ENCODE measurements at places on chromosomes 3 and 15.
A peak's percentile ranks its signal among the peaks of the same experiment; 100 is the strongest.

GRCh38 chr3:16800361-16800760 is 84.4 kb upstream of the PLCL2 start:
- DNase-seq = no peak

- no peak for DNase-seq
Measured at GRCh38 chr3:152511904-152512303, 243.2 kb downstream of the MBNL1 start.

- DNase-seq = no peak
Measured at GRCh38 chr15:39904115-39904514, 16.0 kb downstream of the GPR176 start.

DNA sequence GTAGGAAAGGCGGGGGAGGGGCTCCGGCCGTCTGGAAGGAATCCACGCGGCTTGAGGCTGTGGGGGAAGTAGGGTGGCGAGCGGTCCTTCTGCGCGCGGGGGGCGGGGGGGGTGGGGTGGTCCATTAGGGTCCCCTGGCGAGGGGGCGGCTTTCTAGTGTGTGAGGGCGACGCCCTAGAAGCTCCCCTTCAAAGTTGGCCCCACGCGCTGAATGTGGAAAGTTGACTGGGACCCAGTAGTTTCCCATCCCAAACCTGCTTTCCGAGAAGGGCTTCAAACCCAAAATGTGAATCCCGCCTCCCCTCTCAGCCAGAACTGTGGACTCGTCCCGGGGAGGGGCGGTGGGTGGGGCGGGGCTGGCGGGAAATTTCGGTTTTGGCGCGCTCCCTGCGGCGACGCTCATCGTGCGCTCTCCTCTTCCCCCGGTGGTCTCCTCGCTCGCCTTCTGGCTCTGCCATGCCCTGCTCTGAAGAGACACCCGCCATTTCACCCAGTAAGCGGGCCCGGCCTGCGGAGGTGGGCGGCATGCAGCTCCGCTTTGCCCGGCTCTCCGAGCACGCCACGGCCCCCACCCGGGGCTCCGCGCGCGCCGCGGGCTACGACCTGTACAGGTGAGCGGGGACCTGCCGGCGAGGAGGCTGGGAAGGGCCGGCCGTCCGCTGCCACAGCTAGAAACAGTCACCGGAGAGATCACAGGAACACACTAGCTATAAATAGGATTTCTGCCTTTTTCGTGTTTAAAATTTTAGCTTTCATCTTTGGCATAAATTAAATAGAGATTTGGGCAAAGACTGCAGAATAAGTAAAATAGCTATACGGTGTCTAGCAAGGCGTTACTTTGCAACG is 790 bp downstream of the DUT start:
- DNase-seq = peak; percentile 52

DNA sequence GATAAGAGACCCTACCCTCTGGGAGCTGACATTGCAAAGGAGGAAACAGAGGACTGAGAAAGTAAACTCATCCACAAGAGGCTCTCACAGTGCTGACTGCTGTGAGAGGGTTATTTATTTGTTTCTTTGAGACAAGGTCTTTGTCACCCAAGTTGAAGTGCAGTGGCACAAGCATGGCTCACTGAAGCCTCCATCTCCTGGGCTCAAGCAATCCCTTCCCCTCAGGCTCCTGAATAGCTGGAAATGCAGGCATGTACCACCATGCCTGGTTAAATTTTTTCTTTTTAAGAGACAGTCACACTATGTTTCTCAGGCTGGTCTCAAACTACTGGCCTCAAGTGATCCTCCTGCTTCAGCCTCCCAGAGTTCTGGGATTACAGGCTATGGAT is 52.8 kb downstream of the FBLN2 start:
- DNase-seq = no peak

DNA sequence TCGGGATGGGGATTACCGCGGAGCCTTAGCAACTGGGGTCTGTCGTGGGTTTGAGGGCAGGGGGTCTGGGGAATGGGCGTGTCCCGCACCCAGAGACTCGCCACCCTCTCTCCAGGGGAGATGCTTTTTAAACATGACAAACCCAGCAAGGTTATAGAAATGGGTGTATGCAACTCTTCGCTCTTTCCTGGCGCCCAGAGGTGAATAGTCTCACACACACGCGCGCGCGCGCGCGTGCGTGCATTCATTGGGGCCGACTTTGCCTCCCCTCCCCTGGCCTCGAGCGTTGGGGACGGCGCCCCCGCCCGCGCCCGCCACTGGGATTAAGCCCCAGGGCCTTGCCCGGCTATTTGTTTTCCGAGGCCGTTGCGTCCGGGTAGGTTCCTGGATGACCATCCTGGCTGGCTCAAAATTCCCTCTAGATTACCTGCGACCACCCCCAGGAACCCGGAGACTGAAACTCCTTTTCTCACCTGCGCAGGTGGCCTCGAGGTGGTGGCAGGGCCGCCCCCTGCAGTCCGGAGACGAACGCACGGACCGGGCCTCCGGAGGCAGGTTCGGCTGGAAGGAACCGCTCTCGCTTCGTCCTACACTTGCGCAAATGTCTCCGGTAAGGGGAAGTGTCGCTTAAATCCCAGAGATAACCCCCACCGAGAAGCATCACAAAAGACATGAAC is 777 bp downstream of the GPR160 start:
- no peak for DNase-seq

GRCh38 chr3:188689101-188689574 is 482.6 kb upstream of the TPRG1 start:
- no peak for DNase-seq

DNA sequence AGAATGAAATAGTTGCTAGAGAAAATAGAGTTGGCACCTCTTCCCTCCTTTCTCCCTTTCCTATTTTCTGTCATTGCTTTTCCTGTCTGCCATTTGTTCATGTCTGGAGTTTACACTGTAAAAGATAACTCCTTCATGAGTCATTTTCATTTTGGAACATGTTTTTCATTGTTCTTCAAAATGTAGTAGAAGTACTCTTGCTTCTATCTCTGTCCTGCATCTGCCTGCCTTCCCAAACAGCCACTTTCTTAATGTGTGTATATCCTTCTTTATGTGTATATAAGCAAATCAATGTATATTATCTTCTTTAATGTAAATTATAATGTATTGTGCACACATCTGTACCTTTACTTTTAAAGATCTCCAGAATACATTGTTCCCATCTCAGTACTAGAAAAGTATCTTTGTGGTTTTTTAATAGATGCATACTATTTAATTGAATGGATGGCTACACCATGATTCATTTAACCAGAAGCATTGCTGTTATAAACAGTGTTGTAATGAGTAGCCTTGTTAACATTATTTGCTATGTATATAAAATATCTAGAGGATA is 41.1 kb downstream of the TSC22D2 start:
- DNase-seq = no peak

- DNase-seq = peak; percentile 80
Measured at GRCh38 chr3:9946112-9947024, 5.8 kb downstream of the PRRT3 start.

DNA sequence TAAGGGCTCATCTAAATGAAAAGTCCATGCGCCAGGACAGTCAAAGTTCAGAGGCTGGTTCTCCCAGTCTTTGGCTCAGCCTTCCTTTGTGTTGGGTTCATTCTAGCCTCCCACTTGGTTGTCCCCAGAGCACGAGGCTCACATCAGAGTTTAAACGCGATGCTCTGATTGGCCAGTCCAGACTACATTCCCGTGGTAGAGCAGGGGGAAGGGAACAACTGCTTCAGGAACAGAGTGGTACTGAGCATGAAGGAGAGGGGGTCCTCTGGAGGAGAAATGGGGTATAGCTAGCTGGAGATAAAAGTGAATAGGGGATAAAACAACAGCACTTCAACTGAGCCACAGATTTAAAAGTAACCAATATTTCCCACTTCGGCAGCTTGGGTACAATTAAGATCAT is 32.2 kb downstream of the ANAPC13 start:
- DNase-seq = no peak

DNA sequence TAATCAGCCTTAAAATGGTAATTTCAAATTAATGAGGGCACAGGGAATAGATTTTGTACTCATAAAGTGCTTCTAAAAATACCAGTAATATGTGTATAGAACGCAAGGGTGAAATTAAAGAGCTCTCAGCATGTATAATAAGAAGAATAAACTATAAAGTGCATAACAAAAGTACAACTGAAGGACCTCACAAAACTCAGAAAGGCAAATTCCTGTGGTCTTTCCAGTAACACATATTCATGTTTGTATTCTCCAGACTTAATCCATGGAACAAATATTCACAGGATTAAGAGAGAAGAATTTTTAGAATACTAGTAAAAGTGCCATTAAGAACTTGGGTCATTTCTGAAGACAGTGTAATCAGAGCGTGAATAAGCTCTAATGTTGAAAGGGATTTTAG is 646.3 kb downstream of the CADM2 start:
- DNase-seq = no peak

GRCh38 chr3:88807491-88808105 is 299.8 kb upstream of the EPHA3 start:
- no peak for DNase-seq

- DNase-seq = peak; percentile 68
Measured at GRCh38 chr3:5019411-5020241, 40.4 kb downstream of the BHLHE40 start.

- DNase-seq = peak; percentile 48
Measured at GRCh38 chr15:45454814-45455213, 67.7 kb downstream of the SLC30A4 start.

GRCh38 chr15:88680241-88681001 is 41.6 kb downstream of the ISG20 start:
- DNase-seq = no peak

DNA sequence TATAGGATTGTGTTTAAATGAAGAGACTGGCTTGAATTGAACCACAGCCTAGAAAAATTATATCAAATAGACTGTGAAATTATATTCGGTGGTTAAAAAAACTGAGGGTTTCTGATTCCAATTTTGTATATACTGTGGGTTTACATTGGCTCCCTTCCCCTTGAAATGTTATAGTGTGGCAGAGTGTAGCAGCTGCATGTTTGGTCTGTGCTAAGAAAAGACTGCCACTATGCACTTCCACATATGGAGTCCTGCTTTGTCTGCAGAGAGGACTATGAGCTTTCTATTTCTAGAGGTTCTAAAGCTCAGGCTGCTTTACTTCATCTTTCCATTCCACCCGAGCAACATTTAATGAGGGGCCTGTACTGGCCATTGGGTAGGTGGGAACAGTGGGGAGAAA is 112.3 kb downstream of the P3H2 start:
- DNase-seq = no peak

- DNase-seq = no peak
Measured at GRCh38 chr3:72906154-72906553, 18.3 kb downstream of the GXYLT2 start.

GRCh38 chr15:96209285-96209735 is 121.2 kb upstream of the NR2F2 start:
- no peak for DNase-seq

DNA sequence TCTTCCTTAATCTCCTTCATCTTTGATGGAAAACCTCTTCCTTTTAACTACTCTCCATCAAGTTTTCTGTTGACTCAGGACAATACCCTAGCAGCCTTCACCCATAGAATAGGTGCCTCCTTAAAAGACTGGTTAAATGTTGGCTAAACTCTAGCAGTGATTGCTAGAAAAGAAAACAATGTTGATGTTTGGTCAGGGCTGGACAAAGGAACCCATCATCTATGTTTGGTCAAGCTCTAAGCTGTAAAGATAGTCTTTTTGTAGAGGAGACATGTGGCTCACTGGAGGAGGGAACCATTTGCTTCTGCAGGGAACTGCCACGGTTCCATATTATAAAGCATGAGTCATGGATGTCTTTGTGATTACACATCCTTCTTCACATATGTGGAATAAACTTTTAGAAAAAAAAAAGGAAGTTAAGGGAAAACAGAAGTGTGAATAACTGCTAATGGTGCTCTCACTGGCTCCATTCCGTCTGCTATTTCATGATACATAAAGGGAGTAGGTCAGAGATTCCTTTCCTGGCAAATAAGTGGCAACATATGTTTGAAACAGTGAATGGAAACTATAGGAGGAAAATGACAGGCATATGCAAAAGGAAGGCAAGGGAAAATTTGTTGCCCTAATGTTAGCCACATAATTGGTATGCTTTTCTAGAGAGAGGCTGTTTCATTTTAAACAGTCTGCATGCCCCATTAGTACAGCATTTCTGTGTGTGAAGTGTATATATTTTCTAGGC is 78.2 kb downstream of the CMSS1 start:
- no peak for DNase-seq

- DNase-seq = no peak
Measured at GRCh38 chr3:114608293-114608692, 314.5 kb downstream of the TIGIT start.

- no peak for DNase-seq
Measured at GRCh38 chr15:92290359-92290992, 103.2 kb upstream of the ST8SIA2 start.

- no peak for DNase-seq
Measured at GRCh38 chr15:66729331-66729951, 27.4 kb downstream of the SMAD6 start.

GRCh38 chr3:75506603-75507002 is 157.5 kb upstream of the FRG2C start:
- no peak for DNase-seq

GRCh38 chr3:103195216-103195615 is 760.4 kb downstream of the ZPLD1 start:
- no peak for DNase-seq

GRCh38 chr3:23442598-23443383 is 239.7 kb downstream of the UBE2E2 start:
- DNase-seq = no peak

DNA sequence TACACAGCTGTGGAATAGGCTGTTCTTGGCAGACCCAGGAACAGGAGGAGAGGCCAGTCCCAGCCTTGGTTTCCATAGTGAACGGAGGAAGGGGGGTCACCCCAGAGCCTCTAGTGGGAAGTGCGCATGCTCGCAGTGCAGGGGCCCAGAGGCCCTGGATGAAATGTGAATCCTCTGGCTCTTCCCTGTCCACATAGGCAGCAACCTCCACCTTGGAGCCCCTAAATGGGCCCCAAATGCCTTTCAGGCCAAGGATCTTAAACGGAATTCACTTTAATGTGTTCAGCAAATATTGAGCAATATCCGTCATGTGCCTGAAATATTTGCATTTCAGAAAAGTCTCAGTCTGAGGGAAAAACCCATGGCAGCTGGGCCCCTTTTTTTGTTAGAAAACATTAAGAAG is 3.3 kb upstream of the NDN start:
- DNase-seq = no peak

GRCh38 chr15:66452971-66453580 is 44.5 kb downstream of the SNAPC5 start:
- no peak for DNase-seq

- DNase-seq = no peak
Measured at GRCh38 chr3:45123581-45124269, 22.5 kb downstream of the CDCP1 start.
